Glutamatergic neuron (in vitro differentiated cells): ENCODE measurements at places on chromosomes 3 and 15. TPM values are rescaled to one million over a fixed set of nuclear protein-coding genes. Genes with fewer than 3 reads are reported as not detected.

DNA sequence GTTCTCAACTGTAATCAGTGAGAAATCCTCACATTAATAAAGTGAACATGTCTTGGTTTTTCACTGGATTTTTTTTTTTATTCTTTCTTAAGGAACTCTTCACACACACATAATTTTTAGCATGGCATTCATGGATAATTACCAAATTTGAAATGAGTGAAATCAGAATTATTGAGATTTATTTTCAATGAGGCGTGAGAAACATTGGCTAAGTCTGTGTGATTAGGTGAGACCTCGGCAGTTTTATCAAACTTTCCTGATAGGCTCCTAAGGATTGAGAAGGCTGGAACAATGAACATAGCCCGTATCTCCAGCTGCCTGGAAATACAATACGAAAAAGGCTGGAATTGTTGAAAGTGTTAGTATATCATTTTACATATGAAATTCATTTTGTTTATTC, 35.5 kb downstream of the MDFIC2 start:
- DNase-seq = no peak

Gene GABRG3
- total RNA-seq = 1.3 TPM

- DNase-seq = no peak
Measured at GRCh38 chr3:152113992-152114651, 154.6 kb upstream of the MBNL1 start.

DNA sequence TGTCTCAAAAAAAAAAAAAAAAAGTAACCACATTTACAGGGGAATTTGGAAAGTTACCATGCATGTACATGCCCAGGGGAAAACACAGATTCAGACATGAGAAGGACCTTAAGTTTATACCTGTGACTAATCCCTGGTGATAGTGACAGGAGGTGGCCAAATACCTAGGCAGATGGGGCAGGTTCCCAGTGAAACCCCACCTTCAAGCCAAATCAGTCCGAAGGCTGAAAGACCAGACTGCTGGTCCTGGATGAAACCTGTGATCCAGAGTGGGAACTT, 15.8 kb downstream of the SPCS1 start:
- no peak for DNase-seq

GRCh38 chr3:17340261-17340660, 402.2 kb downstream of the TBC1D5 start:
- no peak for DNase-seq

DNA sequence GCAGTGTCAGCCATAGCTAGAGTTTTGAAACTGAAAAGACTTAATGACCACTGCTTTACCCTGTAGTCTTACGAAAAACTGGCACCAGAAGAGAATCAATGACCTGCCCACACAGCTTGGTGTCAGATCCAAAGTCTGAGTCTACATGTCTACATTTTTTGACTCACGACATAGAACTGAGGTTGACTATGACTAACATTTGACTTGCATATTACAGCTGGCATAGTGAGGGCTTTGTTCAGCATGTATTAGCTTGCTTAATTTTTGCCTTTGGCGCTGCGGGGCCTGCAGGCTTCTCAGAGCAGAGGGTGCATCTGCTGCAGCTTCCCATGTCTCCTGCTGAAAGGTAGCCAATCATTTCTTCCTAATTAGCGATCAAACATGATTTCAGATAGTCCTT, 167.0 kb downstream of the EBLN2 start:
- DNase-seq = no peak

GRCh38 chr3:66673293-66673692, 172.5 kb upstream of the LRIG1 start:
- DNase-seq = no peak

GRCh38 chr3:72145506-72146380, 360.8 kb upstream of the PROK2 start:
- peak; percentile 46 for DNase-seq

Gene CNTN3
- 2.2 TPM for total RNA-seq

DNA sequence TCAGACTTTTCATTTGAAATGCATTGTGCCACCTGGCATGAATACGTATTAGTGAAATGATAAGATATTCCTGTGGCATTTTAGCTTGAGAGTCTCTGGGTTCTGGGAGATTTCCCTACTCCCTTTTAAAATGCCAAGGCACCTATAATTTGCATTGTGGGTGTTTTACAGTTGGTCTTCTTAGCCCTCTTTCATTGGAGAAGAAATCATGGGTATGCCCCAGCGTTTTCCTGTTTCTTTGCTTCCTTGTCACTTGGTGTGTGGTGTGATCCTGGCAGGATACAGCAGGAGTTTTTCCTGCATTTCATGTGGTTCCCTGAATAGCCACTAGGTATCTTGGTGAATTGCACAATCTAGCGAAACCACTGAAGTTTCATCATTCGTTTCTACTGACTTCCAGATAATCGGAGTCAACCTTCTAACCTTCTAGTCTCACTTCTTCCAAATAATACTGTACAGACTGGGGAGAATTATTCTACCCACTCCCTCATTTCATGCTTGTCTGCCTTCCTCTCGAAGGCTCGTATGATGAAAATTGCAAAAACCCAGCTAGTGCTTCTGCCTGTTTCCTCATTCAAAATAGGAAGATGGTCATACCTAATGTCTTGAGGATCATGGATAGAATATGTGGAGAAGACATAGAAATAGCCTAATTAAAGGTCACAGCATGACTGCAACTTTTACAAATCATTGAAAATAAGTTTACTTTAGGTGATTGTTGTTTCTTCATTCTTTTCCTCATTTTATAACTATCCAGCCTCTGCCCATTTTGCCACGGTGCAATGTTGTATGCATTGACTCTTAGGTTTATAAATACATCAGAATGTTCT, 2.6 kb downstream of the BHLHE40 start:
- no peak for DNase-seq

GRCh38 chr3:126983653-126984390, 907 bp downstream of the PLXNA1 start:
- peak; percentile 64 for DNase-seq

Gene CD200
- total RNA-seq = 67.9 TPM

Gene SENP8
- total RNA-seq = 6.3 TPM

- DNase-seq = no peak
Measured at GRCh38 chr3:13932578-13933295, 52.9 kb upstream of the WNT7A start.

GRCh38 chr3:134869153-134869726, 74.2 kb downstream of the EPHB1 start:
- no peak for DNase-seq

- no peak for DNase-seq
Measured at GRCh38 chr3:192804502-192804901, 77.2 kb upstream of the FGF12 start.

DNA sequence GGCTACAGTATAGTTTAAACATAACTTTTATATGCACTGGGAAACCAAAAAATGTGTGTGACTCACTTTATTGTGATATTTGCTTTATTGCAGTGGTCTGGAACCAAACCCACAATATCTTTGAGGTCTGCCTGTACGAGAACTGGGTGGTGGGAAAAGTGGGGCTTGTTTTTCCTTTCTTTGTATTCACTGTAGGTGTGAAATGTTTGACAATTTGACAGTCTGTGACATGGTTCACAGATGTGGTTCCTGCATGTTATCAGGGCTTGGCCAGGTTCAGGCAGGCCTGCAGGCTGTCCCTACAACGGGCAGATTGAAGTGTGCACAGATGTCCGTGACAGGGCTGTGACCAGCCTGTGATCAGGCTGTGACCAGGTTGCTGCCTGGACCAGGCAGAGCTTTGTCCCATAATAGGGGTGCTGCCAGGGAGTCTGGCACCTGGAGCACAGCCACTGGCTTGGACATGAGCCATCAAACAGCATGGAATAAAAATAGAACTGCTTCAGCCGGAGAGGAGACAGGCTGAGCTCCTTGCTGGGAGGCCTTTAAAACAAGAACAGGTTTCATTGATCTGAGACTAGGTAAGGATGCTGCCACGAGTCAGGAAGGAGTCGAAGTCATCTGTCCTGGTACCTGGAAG, 61.0 kb downstream of the KLF13 start:
- DNase-seq = peak; percentile 51

Gene IQCB1
- 8.5 TPM for total RNA-seq

DNA sequence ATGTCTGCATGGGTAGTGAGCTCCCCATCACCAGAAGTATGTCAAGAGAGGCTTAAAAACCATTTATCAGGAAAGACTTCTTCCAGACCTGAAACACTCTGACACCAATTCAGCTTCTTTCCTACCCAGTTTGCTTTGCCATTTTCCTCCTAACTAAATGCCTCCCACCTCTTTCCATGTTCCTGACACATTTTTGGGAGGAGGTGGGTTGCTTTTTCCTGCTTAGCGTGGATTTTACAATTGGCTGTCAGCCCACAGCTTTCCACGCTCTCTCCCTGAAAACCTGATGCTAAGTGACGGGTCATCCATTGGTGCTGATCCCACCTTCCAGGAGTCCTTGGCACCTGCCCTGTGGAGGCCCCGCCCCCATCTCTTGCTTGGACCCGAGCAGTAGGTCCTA, 264.9 kb upstream of the ST8SIA2 start:
- no peak for DNase-seq

Gene GOLGA6L7
- not detected for total RNA-seq

- no peak for DNase-seq
Measured at GRCh38 chr15:70947351-70948335, 55.0 kb downstream of the LRRC49 start.

DNA sequence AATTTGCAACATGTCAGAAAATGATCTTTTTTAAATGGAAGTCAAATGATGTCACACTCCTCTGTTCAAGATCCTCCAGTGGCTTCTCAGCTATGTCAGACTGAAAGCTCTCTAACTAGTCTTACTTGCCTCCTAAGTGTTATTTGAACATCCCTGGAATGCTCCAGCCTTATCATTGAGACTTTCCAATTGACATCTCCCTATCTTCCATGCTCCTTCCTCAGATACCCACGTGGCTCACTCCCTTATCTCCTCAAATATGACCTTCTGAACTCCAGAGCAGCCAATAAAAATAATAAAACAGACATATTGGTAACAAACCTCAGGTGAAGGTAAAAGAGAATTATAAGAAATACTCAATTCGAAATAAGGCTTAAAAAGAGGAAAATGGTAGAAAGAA, 25.5 kb upstream of the AADAC start:
- DNase-seq = no peak

DNA sequence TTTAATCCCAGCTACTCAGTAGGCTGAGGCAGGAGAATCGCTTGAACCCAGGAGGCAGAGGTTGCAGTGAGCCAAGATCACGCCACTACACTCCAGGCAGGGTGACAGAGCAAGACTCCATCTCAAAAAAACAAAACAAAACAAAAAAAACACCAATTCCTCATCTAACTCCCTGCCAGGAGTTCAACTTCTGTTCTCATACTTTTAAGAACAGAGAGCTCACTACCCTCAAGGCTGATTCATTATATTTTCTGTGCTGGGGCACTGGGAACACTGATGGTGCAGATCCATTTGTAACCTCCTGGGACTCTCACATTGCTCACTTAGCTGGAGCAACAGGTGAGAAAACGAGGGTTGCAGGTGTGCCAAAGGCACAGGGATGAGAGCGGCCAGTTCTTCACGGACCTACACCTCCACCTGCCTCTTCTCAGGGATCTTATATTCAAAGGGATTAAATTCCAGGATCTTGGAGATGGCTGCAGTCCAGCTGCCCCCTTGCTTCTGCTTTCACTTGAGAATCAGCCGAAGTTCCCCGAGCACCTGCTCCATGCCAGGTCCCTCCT, 12.3 kb upstream of the CSK start:
- no peak for DNase-seq

DNA sequence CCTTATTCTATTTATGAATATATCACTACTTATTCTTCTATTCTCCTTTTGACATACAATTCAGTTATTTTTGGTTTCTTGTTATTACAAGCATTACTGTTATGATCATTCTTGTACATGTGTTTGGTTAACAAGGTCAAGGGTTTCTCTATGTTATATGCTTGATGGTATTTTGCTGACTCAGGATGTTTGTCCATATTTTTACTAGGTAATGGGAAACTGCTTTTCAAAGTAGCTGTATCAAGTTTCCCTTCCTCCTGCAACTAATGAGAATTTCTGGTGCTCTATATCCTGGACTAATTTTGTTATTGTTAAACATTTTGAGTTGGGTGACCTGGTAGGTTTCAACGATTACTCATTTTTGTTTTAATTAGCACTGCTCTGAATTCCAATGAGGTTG, 841.0 kb downstream of the OTOL1 start:
- DNase-seq = no peak

Gene SCN5A
- 4.8 TPM for total RNA-seq

DNA sequence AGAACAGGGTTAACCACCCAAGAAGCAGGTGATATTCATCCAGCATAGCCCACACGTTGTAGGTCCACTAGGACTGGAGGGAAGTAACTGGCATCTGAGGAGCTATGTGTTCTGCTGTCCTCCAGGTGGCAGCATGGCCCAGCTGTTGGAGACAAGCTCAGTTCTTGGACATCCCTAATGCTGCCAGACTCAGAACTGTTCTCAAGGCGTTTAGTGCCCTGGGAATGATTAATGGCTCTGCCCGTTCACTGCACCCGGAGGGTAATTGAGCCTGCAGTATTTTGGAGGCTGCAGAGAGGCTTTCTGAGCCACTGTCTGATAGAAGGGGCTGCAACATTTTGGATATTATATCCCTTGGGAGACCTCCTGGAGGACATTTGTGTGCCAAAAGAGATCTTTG, 521.3 kb upstream of the SEMA6D start:
- DNase-seq = peak; percentile 89
